ENCODE measurements at places on chromosomes 12 and 14. TPM values are rescaled to one million over a fixed set of nuclear protein-coding genes. Genes with fewer than 3 reads are reported as not detected.

DNA sequence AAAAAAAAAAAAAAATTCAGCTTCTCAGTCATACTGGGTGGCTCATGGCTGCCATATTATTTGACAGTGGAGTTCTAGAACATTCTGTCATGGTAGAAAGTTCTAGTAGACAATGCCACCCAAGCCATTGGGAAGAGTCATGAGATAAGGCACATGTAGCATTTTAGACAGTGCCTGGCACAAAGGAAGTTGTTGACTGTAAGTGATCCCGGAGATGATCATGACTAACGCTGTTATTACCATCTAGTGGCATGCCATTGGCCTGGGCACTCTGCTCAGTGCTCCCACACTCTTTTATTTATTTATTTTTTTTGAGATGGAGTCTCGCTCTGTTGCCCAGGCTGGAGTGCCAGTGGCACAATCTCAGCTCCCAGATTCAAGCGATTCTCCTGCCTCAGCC, 80.4 kb downstream of the FOXN4 start:
- DNase-seq, result no peak

TMEM63C gene
- 0.06 TPM for total RNA-seq

STX2 gene
- 29.1 TPM for total RNA-seq

TGFB3 gene
- total RNA-seq, result 3.1 TPM

SOS2 gene
- 7.9 TPM for total RNA-seq

KRT72 gene
- not detected for total RNA-seq

- DNase-seq, result no peak
These were observed 81.7 kb upstream of the CCDC91 start for GRCh38 chr12:28108599-28108998.

GRCh38 chr12:91176915-91177314, 5.7 kb downstream of the DCN start:
- no peak for DNase-seq

GRCh38 chr14:71507681-71508080, 424.5 kb upstream of the RGS6 start:
- no peak for DNase-seq

DNA sequence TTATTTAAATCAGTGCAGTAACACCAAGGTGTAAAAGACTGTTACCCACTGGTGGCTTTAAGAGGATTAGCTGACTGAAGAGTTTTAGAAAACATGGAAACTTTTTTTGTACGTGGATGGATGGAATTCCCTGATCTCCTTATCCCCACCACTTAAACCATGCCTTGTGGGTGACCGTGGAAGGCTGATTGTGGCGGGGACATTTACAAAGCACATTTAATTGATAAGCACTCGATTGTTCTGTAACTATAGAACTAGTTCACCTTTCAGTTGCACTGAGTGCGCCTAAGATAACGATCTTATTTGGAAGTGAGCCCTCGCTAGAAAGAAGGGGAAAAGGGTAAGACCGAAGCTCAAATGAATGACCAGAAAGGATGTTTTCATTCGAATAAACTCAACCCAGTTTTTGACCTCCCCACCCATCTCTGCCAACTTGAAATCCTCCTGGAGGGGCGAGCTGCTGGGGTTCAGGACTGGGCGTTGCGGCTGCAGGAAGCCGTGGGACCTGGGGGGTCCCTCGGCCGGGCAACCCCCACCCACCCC, 688 bp upstream of the RASSF3 start:
- peak; percentile 16 for DNase-seq

DNA sequence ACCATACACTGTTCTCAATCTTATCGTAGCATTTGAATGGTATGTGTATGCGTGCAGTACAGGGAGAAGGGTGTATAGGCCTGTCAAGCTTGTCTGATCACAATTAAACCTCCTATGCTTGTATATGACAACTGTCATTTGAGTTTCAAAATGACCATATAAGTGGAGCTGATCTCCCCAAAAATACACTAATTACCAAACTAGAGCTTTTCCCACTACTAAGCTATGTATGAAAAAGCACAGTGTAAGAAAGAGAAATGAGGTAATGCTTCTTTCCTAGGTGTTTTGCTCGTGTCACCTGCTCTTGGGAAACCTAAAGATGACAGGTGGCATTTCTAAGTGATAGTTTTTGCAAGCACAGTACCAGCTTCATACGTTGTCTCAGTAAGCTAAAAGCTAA, 1.1 kb upstream of the STK38L start:
- DNase-seq, result no peak

- no peak for DNase-seq
These were observed 10.9 kb downstream of the IFT43 start for GRCh38 chr14:75996488-75996887.

- no peak for DNase-seq
These were observed 97.8 kb downstream of the RPS6KA5 start for GRCh38 chr14:90962505-90963109.

DNA sequence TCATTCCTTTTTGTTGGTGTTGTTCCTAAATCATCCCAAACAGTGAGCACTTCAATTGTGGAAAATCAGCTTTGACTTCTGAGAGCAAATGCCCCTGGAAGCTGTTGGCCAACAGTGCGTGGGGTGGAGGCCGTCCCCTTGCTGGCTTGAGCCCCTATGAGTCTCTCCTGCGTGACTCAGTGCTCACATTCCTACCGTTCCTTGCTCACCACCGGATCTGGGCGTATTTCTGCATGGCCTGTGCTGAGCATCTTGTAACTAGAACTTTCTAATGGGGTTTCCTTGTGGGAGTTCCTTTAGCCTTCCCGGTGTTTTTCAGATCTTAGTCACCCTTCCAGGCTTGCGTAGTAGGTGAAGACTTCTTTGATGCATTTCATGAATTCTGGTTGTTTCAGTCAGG, 14.7 kb downstream of the SERPINA1 start:
- no peak for DNase-seq

- no peak for DNase-seq
These were observed 66.8 kb upstream of the SLCO1C1 start for GRCh38 chr12:20628226-20628787.

- DNase-seq, result no peak
These were observed 592.5 kb upstream of the USP15 start for GRCh38 chr12:61667676-61668075.

GRCh38 chr14:91170504-91171121, 56.7 kb downstream of the DGLUCY start:
- DNase-seq, result peak; percentile 96

GRCh38 chr14:74591899-74592298, 20.1 kb downstream of the LTBP2 start:
- DNase-seq, result no peak

GRCh38 chr14:74474376-74474775, 18.7 kb downstream of the NPC2 start:
- DNase-seq, result no peak

DNA sequence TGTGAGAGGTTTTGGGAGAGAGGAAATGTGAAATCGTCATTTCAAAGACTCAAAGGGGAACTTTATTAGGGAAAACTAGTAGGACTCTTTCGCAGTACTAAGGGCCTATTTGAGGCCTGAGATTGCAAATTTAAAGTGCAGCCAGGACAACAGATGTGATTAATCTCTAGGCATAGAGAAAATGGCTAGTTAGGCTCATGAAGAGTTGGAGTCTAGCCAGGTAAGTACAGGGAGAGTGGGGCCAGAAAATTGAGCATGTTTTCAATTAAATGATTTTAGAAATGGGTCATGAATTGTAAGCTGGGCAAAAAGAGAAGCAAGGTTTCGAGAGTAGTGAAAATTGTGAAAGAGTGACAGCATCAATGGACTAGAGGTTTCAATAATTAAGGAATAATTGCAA, 91.9 kb upstream of the LMNTD1 start:
- no peak for DNase-seq

DNA sequence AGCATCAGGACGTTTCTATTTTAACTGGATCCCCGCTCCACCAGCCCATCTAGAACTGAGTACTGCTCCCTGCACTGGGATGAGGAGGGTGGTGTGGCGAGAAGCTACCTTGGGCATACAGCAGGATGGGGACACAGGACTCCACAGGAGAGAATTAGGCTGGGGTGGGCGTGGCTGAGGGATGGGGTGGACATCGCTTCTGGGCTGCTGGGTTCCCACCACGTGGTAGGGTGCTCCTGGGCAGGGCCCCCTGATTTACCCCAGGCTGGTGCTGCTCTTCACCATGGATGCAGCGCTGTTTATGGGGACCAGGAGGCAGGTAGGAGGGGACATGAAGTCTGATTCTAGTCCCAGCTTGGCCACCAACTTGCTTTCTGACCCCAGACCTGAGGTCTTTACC, 41.9 kb downstream of the VDR start:
- DNase-seq, result no peak

GRCh38 chr14:75470238-75470797, 42.5 kb downstream of the JDP2 start:
- DNase-seq, result no peak

TWF1 gene
- 173 TPM for total RNA-seq

LALBA gene
- total RNA-seq, result not detected

DNA sequence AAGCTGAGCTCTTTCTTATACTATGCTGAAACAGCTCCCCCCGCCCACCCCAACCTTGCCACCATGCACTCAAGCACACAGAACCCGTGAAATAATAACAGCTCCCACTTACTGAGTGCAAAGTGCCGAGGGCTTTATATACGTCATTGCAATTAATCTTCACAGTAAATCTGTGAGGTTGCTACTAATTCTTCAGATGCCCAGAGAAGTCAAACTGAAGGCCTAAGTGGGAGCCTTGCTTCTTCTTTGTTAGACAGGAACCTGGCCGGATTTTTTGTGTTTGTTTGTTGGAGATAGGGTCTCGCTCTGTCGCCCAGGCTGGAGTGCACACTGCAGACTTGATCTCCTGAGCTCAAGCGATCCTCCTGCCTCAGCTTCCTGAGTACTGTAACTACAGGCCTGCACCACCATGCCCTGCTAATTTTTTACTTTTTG, 34.0 kb downstream of the VCPKMT start:
- DNase-seq, result no peak

GRCh38 chr12:65892841-65893251, 68.6 kb downstream of the HMGA2 start:
- no peak for DNase-seq

GRCh38 chr12:101931498-101932326, 54.3 kb downstream of the DRAM1 start:
- DNase-seq, result no peak

GRCh38 chr12:95215949-95216348, 1.3 kb downstream of the FGD6 start:
- DNase-seq, result no peak

TRMT61A gene
- 17.6 TPM for total RNA-seq

KCNA5 gene
- not detected for total RNA-seq

HHIPL1 gene
- total RNA-seq, result not detected

- DNase-seq, result no peak
These were observed 26.2 kb downstream of the BCL11B start for GRCh38 chr14:99245564-99246511.

- no peak for DNase-seq
These were observed 24.7 kb upstream of the WDR89 start for GRCh38 chr14:63666335-63666734.

- DNase-seq, result no peak
These were observed 167.1 kb upstream of the ARHGAP5 start for GRCh38 chr14:31909977-31910376.

- DNase-seq, result no peak
These were observed 113.3 kb upstream of the ATP2B1 start for GRCh38 chr12:89821896-89822295.

DNA sequence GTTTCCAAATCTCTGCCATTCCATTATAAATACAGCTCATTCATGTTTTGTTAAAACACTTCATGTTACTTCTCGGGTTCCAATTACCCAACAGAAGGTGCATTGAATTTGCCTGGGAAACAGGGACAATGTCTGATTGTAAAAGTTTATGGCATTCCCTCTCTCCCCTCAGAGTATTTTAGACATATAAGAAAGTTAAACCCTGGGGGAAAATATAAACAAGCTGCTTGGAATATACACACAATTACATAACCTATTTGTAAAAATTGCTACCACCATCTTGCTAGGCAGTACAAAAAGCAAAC, 60.0 kb downstream of the BTG1 start:
- no peak for DNase-seq

DNA sequence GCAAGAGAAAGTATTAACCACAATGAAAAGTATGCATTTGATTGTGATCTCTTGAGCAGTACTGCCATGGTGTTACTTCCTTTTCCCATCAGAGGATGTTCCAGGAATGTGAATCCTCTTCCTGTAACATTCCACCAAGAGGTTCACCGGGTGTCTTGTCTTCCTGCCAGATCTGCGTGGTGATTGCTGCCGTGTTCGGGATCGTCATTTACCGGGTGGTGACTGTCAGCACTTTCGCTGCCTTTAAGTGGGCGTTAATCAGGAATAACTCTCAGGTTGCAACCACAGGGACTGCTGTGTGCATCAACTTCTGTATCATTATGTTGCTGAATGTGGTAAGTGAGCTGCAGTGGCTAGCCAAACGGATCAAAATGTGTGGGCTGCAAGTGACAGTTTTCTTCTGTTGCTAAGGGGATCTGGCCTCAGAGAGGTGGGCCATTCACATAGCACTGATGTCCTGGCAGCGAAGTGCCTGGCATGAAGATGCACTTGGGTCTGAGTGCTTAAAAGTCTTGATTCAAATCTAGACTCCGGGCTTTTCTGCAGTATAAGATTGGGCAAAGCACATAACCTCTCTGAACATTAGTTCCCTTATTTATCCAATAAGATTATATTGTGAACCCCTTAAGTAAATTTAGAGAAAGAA, 123.4 kb downstream of the SLC5A8 start:
- DNase-seq, result no peak

PPP1R36 gene
- not detected for total RNA-seq

DNA sequence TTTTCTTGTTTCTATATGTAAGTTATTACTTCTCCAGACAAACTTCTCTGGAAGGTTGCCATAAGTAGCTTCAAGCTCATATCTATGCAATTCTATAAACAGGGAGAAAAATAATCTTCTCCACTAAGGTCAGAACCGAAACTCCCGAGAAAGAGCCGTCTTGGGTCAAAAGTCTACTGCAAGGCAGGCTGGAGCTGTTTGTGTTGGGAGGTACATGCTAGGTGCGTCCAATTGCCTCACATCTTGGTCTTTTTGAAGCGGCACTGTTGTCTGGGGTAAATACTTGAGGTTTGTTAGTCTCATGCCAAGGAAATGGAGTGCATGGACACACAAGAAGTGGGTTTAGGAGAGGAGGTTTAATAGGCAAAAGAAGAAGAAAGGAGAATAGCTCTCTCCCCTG, 674.7 kb upstream of the TMEM132C start:
- DNase-seq, result no peak

GZMH gene
- not detected for total RNA-seq

DNA sequence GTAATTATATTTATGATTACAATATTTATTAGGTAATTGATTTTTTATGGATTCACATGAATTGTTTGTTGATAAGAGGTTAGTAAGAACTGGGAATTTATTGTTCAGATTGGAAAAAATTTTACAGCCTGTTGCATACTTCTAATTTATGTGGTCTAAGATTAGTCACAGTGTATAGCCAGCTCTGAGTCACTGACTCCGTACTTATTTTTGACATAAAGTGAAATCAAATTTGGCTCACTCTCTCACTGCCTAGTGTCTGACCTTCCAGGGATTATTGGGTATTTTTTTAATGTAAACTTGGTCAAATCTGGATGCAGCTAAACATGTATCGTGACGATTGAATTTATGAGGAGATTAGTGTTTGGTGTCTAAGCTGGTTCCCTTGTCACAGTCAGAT, 109.3 kb downstream of the PTPRQ start:
- no peak for DNase-seq

GRCh38 chr12:912466-913235, 36.8 kb downstream of the RAD52 start:
- no peak for DNase-seq

RAB35 gene
- total RNA-seq, result 52.7 TPM

Measured in G401 (cell line).